AG04450 (cell line): ENCODE measurements at places on chromosomes 3 and 15.

DNA sequence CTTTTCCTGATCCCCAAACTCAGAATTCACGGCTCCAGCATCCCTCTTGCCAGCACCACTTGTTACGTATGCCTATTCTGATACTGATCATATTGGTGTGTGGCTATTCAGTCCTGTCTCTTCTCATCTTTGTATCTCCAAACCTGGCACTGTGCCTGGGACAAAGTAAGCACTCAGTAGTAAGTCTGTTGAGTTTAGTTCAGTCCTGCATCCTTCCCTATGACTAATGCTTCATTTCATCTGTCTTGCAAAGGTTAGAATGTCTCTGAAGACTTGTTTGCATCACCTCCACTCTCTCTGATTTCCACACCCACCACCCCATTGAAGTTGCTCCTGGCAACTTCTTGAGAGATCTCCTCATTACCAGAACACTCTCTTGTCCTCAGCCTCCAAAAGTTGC lies 80.3 kb downstream of the HMG20A start:
- no peak for DNase-seq

GRCh38 chr15:81858586-81858985 lies 187.2 kb downstream of the MEX3B start:
- DNase-seq = no peak

GRCh38 chr3:69203631-69204314 lies 81.4 kb upstream of the LMOD3 start:
- DNase-seq = no peak

GRCh38 chr3:136819392-136819730 lies 435 bp downstream of the SLC35G2 start:
- DNase-seq = no peak

- no peak for DNase-seq
These were observed 245.2 kb downstream of the EFHB start for GRCh38 chr3:19688767-19689166.

DNA sequence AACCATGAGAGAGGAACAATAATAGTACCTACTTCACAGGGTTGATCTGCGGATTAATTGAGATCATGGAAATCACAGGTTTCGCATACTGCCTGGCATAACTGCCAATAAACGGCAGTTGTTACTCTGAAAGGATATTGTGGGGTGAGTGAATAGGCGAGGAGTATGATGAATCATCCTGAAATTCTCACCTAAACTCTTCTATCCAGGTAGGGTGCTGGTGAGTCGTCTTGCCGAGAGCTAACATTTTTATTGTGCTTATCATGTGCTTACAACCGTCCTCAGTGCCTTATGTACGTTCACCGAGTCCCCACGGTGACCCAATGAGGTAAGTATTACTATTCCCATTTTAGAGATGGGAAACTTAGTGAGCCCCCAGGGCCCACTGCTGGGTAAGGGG lies 52.4 kb upstream of the SRGAP3 start:
- DNase-seq = no peak

GRCh38 chr3:110099711-110100110 lies 762.4 kb upstream of the DPPA4 start:
- DNase-seq = no peak

GRCh38 chr15:30072630-30073029 lies 10.1 kb upstream of the GOLGA8J start:
- no peak for DNase-seq

GRCh38 chr3:111750278-111750884 lies 108.7 kb upstream of the PHLDB2 start:
- DNase-seq = no peak

- no peak for DNase-seq
These were observed 424.7 kb downstream of the ZBBX start for GRCh38 chr3:166955201-166955939.

- no peak for DNase-seq
These were observed 58.6 kb downstream of the TMOD3 start for GRCh38 chr15:51887887-51888592.

DNA sequence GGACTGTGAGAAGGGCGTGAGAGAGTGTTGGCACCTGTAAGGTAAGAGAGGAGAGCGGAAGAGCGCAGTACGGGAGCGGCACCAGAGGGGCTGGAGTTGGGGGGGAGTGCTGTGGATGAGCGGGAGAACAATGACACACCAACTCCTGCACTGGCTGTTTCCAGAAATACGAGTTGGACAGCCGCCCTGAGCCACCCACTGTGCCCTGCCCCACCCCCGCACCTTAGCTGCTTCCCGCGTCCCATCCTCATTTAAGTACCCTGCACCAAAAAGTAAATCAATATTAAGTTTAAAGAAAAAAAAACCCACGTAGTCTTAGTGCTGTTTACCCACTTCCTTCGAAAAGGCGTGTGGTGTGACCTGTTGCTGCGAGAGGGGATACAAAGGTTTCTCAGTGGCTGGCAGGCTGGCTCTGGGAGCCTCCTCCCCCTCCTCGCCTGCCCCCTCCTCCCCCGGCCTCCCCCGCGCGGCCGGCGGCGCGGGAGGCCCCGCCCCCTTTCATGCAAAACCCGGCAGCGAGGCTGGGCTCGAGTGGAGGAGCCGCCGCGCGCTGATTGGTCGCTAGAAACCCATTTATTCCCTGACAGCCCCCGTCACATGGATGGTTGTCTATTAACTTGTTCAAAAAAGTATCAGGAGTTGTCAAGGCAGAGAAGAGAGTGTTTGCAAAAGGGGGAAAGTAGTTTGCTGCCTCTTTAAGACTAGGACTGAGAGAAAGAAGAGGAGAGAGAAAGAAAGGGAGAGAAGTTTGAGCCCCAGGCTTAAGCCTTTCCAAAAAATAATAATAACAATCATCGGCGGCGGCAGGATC lies at the start of gene SOX2:
SOX2 (plus strand) TSS at position 601 of the 811 bp plus-strand sequence. CDS start 436 bp downstream, outside the sequence.
- no peak for DNase-seq

GRCh38 chr15:36814708-36815107 lies 235.3 kb downstream of the CDIN1 start:
- no peak for DNase-seq

DNA sequence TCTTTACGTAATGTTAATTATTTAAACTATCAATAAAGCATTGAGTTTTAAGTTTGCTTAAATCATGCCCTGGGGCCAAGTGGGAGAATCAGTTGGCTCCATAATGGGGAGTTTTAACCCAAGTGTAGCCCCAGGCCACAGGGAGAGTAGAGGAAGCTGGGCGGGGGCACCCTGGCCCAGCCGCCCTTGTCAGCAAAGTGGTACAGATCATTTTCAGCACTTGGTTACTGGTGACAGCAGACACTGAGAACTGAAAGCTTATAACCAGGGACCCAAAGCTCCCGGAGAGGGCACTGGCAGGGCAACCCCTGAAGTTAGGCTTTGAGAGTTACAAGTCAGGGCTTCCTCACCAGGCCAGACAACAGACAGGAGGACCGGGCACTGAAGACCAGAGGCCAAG lies 90.6 kb downstream of the SEMA5B start:
- no peak for DNase-seq

DNA sequence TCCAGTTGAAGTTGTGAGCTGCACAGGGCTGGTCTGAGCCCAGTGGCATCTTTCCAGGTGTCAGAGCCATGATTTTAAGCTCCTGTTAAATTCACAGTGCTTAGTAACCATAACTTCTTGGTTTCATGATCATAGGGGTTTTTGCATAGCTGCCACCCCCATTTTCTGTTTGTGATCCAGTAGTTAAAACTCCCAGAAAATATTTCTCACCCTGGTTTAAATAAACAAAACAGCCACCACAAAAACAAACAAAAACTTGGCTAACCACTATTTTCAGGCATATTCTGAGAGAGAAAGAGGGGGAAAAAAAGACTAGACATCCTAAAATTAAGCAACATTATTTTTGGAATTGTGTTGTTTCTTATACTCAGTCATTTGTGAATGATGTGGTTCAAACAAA lies 175.3 kb downstream of the IGF1R start:
- no peak for DNase-seq

- DNase-seq = no peak
These were observed 402.2 kb downstream of the EPHB1 start for GRCh38 chr3:135197246-135197645.

GRCh38 chr3:53318522-53318921 lies 28.8 kb downstream of the DCP1A start:
- DNase-seq = peak; percentile 23

- no peak for DNase-seq
These were observed 13.9 kb downstream of the UPK1B start for GRCh38 chr3:119187266-119187665.

DNA sequence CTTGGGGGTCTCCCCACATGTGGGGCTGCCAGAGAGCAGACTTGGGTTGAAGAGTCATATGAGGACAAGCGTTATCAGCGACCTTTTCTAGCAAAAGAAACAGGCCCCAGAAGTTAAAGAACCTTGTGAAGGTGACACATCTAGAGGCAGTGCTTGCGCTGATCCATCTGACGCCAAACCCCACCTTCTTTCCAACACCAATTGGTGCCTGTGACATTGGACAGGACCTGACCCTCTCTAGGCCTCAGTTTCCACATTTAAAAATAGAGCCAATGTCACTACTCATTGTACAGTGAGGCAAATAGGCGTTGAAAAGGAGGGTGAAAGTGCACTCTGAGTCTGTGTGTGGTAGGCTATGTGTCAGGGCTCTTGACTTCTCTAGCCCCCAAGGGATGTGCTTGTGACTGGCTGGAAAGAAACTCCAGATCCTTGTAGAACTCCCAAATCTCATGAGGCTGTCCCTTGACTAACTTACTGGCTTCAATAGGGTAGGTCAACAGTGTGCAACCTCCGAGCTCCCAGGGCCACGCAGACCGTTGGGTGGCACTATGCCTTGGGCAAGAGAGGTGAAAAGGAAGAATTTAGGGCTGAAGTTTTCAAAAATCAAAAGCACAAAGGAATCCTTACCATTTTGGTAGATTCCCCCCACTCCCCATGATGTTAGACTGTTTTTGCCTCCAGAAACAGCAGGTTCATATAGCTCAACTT lies 666 bp upstream of the FAM219B start:
- DNase-seq = no peak

- DNase-seq = no peak
These were observed 179.7 kb upstream of the TOPAZ1 start for GRCh38 chr3:44061961-44062360.

DNA sequence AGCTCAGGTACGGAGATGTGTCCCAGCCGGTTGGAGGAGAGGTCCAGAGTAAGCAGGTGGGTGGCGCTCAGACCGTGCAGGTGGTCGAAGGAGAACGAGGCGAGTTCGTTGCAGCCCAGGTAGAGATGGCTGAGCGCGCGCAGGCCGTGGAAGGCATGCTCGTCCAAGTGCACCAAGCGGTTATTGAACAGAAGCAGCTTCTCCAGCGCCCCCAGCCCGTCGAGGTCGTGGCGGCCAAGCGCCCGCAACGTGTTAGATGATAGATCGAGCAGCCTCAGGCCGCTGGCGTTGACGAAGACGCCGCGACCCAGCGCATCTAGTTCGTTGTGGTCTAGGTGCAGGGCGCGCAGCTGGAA lies 648 bp downstream of the AMIGO3 start:
- no peak for DNase-seq

GRCh38 chr3:134074790-134075567 lies 45.3 kb upstream of the SLCO2A1 start:
- no peak for DNase-seq

DNA sequence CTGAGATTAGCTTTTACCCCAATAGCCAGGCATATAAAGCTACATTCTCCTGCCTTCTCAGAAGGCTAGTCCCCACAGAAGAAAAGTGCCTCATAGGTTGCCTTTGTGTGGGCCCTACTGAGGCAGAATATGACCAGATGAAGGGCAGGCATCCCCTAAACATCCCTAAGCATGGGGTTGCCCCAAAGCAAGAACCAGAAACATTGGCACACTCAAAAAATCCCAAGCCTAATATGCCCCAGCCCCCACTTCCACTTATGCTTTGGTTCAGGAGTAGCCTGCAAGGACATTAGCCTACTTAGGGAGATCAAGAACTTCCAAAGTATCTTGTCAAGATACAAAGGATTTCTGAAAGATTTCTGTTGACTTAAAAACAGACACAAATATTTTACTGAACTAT lies 29.7 kb downstream of the WHAMM start:
- DNase-seq = no peak

DNA sequence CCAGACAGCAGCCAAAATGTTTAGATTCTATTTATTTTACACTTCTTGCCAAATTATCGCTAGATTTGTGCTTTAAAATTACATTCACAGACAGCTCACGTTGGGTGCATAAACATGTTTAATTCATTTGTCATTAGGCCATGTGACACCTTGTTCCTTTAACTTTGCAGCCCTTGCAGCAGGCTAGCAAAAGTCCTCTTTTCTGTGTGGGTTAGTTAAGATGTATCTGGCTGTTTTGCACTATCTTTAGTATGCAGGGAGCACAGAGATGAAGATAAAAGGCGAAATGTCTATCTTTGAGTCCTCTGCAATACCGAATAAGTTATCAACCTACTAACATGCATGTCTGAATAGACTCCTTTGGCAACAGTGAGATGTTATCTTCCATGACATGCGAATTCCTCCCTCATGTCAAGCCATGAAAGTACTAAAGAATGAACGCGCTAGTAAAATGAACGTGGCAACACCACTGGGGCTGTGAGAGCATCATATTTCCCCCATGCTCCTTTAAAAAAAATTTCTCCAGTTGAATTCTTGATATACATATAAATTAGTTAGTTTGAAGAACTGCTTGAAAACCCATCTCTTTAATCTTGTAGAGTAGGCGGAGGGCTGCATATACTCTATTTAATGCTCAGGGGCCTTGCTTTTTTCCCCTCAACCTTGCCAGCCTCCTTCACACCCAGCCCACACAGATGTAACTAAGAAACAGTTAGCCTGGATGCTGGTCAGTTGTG lies 620.4 kb upstream of the NR2F2 start:
- DNase-seq = no peak

DNA sequence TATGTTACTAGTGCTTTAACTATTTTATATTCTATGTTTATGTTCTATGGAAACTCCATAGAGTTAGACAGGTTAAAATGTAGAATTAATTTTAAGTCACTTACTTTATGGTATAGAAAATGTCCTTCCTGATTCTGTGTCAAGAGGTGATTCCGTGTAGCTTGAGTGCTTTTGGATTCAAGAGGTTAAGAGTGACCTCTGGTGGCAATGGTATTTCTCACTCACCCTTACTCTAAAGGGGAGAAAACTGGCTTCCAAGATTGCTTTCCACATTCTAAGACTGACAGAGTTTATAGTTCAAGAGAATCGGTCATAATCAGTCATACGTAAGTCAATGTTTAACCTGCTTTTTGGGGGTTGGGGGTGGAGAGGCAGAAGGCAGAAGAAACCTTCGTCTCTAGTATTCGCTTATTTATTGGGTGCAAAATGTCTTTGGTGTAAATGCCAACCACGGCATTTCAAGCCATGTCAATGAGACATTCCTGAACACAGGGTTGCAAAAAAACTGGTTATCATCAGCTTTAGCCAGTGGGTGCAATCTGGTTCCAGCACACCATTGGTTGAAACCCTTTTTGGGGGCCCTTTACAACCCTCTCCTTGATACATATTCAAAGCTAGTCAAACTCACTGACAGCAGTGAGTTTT lies 92.0 kb upstream of the VGLL3 start:
- peak; percentile 30 for DNase-seq

GRCh38 chr15:68578175-68578979 lies 416 bp upstream of the CORO2B start:
- no peak for DNase-seq

DNA sequence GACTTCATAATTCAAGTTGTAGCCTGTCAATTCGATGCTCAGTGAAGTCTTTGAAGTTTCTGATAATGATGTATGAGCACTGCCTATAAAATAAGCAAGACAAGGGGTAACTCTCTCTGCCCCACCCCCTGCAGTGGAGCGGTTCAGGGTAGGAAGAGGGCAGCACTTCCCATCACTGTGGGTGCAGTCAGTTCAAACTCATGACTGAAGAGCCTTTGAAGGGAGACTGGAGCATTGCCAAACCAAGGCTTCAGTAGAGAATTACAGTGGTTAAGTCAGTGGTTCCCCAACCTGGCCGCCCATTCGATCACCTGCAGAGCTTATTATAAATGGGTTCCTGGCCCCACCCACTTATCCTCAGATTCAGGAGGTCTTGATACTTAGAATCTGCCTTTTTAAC lies 190.6 kb downstream of the SHQ1 start:
- no peak for DNase-seq
